Activated CD4-positive, alpha-beta T cell treated with anti-CD3 and anti-CD28 coated beads for 36 hours (primary cell): ENCODE measurements at places on chromosomes 4 and X. TPM values are rescaled to one million over a fixed set of nuclear protein-coding genes. Genes with fewer than 3 reads are reported as not detected.

DNA sequence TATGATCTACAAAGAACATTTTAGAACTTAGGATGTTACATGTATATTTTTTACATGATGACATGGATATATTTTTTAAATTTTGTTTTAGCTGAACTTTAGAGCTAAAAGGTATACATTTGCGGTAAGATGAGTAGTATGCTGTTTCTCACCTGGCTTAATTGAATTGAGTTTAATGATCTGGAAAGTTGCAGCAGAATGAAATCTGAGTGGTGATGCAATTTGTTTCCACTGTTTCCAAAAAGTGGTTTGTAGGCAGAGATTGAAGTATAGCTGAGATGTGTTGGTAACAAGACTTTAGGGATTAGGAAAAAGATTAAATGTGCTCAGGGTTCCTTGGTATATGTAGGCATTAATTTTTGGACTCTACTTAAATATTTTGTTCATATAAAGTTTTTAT lies 68.1 kb downstream of the HPF1 start:
- DNase-seq = no peak
- peaks cover 15% of the 10 kb centered on the region for H3K4me1 ChIP-seq
- H3K4me3 ChIP-seq = no peak overlapping the region

- DNase-seq = no peak
- H3K27me3 ChIP-seq = no peaks in the 10 kb centered on the region
- H3K4me1 ChIP-seq = no peaks in the 10 kb centered on the region
Measured at GRCh38 chr4:13876940-13877339, 249.4 kb upstream of the BOD1L1 start.

DNA sequence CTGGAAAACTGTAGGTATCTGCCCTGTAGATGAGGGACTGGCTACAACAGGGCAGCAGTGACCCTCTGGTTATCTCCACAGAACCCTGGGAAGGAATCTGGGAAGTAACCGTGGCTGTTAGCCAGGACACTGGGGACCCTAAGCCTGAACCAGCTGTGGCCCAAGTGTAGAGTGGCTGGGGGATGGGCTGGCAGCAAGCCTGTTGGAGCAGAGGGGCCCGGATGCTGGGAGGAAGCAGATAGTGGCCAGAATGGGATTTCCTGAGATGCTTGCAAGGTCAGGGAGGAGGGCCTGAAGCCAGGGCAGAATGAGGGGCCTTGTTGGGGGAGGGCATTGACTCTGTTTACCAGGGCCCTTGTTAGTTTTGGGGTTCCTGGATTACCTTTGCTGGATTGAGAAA lies 161.0 kb upstream of the EOLA2 start:
- H3K27me3 ChIP-seq = no peaks in the 10 kb centered on the region
- no peak overlapping the region for H3K27ac ChIP-seq
- no peak overlapping the region for H3K4me3 ChIP-seq
- H3K36me3 ChIP-seq = no peaks in the 10 kb centered on the region
- H3K4me1 ChIP-seq = no peaks in the 10 kb centered on the region

The USP51 gene
- 1.5 TPM for total RNA-seq

DNA sequence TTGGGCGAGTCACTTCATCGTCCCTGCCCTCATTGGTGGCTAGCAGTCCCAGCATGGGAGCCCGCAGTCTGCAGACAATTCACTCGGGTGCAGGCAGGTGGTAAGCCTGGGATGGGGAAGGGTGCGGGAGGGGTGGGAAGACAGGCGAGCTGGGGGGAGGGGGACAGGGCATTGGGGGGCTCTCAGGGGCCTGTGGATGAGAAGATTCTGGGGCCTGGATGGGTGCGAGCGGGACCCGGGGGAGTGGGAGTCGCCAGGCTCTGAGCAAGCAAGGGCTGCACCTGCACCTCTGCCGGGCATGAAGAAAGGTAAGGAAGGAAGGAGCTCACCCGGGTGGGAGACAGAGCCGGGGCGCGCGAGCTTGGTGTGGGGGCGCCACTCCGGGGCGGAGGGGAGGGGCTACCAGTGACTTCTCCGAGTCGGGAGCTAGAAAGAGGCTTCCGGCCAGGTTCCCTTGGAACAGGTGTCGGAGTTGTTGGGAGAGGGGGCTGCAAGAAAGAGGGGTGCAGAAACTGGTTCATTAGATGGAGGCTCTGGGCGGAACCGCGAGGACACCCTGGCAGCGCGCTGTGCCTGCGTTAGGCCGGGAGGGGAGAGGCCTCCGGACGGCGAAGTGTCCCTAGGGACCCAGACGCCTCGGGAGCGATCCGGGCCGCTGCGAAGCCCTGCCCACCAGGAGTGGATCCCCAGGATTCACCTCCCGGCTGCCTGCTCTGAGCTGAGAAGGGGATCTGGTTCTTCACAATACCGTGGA lies 103.4 kb upstream of the PDLIM3 start:
- no peaks in the 10 kb centered on the region for H3K36me3 ChIP-seq
- peaks cover 25% of the 10 kb centered on the region for H3K27me3 ChIP-seq
- no peak for DNase-seq
- peaks cover 3% of the 10 kb centered on the region for H3K4me1 ChIP-seq
- no peak overlapping the region for H3K4me3 ChIP-seq

GRCh38 chr4:41418444-41418843 lies 119.5 kb upstream of the LIMCH1 start:
- no peak overlapping the region for H3K27ac ChIP-seq
- H3K27me3 ChIP-seq = peaks cover 6% of the 10 kb centered on the region
- H3K4me3 ChIP-seq = no peak overlapping the region
- DNase-seq = no peak
- H3K36me3 ChIP-seq = no peaks in the 10 kb centered on the region

- H3K27ac ChIP-seq = peak overlapping the region; percentile 96
- no peaks in the 10 kb centered on the region for H3K27me3 ChIP-seq
- H3K4me3 ChIP-seq = peak overlapping the region; percentile 46
- peaks cover 70% of the 10 kb centered on the region for H3K4me1 ChIP-seq
- peak; percentile 64 for DNase-seq
- peaks cover 6% of the 10 kb centered on the region for H3K36me3 ChIP-seq
Measured at GRCh38 chrX:118536687-118537461, 41.3 kb downstream of the DOCK11 start.

The FRMPD3 gene
- total RNA-seq = not detected

The RHOXF2 gene
- total RNA-seq = not detected

DNA sequence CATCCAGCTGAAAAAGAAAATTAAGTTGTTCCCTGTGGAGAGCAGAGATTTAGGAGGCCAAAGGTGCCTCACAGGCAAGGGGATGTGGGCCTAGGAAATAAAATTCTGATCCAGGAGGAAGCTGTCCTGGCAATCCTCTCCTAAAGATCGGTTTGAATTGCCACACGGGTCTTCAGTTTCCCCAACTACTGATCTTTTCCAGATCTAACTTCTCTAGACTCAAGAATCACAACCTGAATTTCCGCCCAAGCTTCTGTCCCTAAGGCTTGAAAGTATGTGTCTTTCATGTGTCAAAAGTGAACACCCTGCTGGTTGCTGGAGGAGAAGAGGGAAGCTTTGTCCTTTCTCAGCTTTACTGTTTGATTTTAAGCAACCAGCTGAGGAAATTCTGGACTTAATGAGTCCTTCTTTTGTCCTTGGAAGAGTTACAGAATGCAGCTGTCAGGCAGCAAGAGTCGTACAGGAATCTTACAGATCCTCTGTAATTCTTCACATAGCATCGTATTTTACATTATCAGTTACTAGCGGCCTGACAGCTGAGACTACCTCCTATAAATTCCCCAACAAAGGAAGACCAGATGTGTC lies 93.8 kb downstream of the INPP4B start:
- no peaks in the 10 kb centered on the region for H3K27me3 ChIP-seq
- H3K36me3 ChIP-seq = no peaks in the 10 kb centered on the region
- H3K4me1 ChIP-seq = peaks cover under 1% of the 10 kb centered on the region

- peaks cover 9% of the 10 kb centered on the region for H3K27me3 ChIP-seq
- H3K36me3 ChIP-seq = no peaks in the 10 kb centered on the region
- DNase-seq = no peak
- H3K27ac ChIP-seq = no peak overlapping the region
Measured at GRCh38 chr4:16896881-16897750, 1.3 kb downstream of the LDB2 start.

The DCAF16 gene
- 47.5 TPM for total RNA-seq

- no peaks in the 10 kb centered on the region for H3K27me3 ChIP-seq
- H3K36me3 ChIP-seq = no peaks in the 10 kb centered on the region
- H3K4me1 ChIP-seq = no peaks in the 10 kb centered on the region
- H3K27ac ChIP-seq = no peak overlapping the region
- DNase-seq = peak; percentile 53
Measured at GRCh38 chr4:181528570-181529184, 714.5 kb upstream of the TENM3 start.

DNA sequence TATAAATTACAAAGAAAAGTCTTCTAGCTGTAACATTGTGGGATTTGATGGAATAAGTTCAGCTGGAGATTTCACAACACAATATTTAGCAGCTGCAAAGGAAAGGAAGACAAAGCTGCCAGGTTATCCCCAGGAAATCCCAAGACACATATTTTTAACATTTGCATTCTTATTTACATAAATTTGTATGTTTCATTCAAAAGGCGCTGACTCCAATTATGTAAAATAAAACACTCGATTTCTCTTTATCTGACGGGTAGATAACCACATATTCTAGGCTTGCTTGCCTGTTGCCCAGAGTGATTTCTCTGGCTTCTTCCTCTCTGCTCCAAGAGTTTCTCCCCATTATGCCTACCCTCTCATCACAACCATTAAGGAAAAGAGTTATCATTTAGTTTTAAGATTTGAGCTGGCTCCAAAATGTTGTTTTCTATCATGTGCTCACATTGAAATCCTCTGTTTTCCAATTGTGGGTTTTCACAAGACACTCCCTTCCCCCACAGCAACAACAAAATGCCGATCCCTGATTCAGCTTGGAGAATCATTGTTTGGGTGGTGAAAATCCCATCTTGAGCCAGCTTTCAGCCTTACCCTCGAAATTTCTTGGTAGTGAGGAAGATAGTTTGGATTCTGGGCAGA lies 128.2 kb upstream of the RASGEF1B start:
- peaks cover 2% of the 10 kb centered on the region for H3K27me3 ChIP-seq
- no peak for DNase-seq
- no peaks in the 10 kb centered on the region for H3K36me3 ChIP-seq
- H3K27ac ChIP-seq = no peak overlapping the region

GRCh38 chrX:136431625-136432024 lies 56.1 kb upstream of the BRS3 start:
- H3K27ac ChIP-seq = no peak overlapping the region
- peaks cover 8% of the 10 kb centered on the region for H3K4me1 ChIP-seq
- no peaks in the 10 kb centered on the region for H3K36me3 ChIP-seq
- no peaks in the 10 kb centered on the region for H3K27me3 ChIP-seq
- DNase-seq = peak; percentile 6

The USP17L25 gene
- total RNA-seq = not detected
